ENCODE measurements at places on chromosomes 5 and 9.

- DNase-seq, result no peak
Observed at GRCh38 chr5:111227801-111228200, 3.6 kb downstream of the CAMK4 start.

GRCh38 chr9:135926402-135927194 lies 19.3 kb upstream of the CAMSAP1 start:
- peak; percentile 69 for DNase-seq

DNA sequence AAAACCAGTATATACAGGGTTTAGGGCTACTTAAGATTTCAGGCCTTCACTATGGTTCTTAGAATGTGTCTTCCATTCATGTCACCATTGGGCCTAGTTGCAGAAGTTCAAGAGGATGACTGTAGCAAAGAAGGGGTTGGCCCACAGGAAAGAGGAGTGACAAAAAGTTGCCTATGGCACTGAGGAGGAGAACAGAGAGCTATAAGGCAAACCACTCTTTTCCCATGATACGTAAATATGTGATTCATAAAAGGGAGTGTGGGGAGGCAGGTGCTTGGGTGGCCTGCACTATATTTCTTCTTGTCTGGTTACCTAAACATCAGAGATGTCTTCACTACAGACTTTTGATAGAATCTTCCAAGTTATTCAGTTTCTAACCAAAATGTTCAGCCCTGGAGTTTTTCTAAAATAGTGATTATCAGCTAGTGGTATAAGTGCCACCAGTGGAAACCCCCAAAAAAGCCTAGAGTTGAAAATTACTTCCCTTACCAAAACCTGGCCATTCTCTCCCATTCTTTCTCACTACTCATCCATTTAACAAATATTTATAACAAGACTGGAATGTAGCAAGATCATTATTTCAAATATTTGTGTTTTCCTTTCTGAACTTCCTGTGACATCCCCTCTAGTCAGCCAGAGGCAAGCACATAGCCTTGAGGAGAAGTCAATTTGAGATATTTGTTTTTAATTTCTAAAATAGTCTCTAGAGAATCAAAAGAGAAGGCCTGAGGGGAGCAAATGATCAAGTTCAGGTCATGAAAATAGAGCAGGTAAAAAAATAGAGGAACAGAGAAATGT lies 367.4 kb downstream of the EFNA5 start:
- no peak for DNase-seq

DNA sequence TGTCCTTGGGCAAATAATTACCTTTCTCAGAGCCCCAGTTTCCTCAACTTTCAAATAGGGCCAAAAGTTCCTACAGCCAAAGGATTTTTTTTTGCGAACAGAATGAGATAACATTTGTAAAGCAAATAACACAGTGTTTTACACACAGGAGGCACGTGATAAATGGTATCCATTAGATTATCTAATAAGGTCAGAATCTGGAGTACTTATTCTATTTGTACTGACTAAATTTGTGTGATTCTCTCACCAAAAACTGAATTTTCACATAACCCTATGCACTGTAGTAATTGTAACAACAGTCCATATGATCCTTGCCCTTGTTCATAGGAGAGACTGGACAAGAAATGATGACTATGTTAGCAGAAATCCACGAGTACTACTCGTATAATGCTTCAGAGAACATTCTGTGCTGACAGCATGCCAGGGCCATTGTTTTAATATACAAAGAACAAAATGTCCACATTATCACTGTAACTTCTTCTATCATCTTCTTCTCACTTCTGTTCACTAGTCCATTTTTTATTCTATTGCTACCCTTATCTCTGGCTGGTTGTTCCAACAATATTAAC lies 13.9 kb upstream of the FEM1C start:
- DNase-seq, result no peak

- DNase-seq, result no peak
Observed at GRCh38 chr9:76901801-76902200, 4.1 kb downstream of the PRUNE2 start.
